Upper lobe of right lung (tissue), 1 donor: ENCODE measurements at places on chromosomes 4 and X. TPM values are rescaled to one million over a fixed set of nuclear protein-coding genes. Genes with fewer than 3 reads are reported as not detected.

Gene SLC26A1
- 0.20 TPM for total RNA-seq

Gene PRDM5
- 17.0 TPM for total RNA-seq

Gene TRIM61
- total RNA-seq = 1.2 TPM

Gene NDNF
- 201 TPM for total RNA-seq

Gene ARHGAP24
- 29.8 TPM for total RNA-seq

Gene ESX1
- total RNA-seq = not detected

Gene SLC39A8
- 470 TPM for total RNA-seq

Gene CXCL11
- total RNA-seq = not detected

Gene MID2
- total RNA-seq = 25.2 TPM

Gene PABPC5
- total RNA-seq = 1.9 TPM

Gene CTBP1
- total RNA-seq = 169 TPM

- DNase-seq = no peak
Measured at GRCh38 chr4:11773798-11774197, 345.1 kb upstream of the HS3ST1 start.

- DNase-seq = no peak
Measured at GRCh38 chr4:138226351-138226750, 15.8 kb downstream of the SLC7A11 start.

DNA sequence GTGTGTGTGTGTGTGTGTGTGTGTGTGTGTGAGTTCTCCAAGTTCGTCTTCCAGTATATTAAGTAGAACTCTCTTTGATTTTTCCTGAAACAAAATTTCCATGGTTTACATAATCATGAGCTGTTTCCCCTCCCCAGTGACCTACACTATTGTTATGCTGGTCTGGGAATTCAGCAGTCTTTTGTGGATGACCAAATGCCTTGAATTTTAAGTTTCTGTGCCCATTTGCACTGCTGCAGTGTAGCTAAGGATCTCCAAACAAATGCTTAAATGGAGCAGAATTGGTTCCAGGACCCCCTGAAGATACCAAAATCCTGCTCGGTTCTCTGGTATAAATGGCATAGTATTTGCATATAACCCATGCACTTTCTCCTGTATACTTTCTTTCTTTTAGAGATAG lies 77.2 kb upstream of the SLC34A2 start:
- DNase-seq = no peak

- DNase-seq = peak; percentile 77
Measured at GRCh38 chr4:141636771-141637460, 533 bp downstream of the IL15 start.

GRCh38 chr4:1221155-1221870 lies 27.6 kb downstream of the CTBP1 start:
- no peak for DNase-seq

- no peak for DNase-seq
Measured at GRCh38 chrX:54352677-54353076, 5.2 kb downstream of the WNK3 start.

- no peak for DNase-seq
Measured at GRCh38 chrX:49627086-49627777, 28.4 kb downstream of the GAGE1 start.

DNA sequence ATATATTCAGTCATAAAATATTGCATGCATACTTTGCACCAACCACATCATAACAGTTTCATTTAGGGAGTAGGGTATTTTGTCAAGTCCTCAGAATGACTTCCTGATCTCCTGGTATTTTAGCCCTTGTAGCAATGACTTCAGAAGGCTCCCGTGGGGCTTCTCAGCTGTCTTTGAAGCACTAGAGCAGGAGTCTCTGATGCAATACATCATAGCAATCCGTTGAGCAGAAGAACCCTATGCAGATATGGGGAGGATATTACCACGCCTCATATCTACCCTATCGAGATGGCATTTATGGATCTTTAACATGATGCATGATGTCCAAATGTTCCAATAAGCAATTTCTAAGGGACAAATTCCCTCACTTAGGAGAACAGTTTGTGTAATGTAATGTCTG lies 373.7 kb upstream of the FTHL17 start:
- DNase-seq = no peak

DNA sequence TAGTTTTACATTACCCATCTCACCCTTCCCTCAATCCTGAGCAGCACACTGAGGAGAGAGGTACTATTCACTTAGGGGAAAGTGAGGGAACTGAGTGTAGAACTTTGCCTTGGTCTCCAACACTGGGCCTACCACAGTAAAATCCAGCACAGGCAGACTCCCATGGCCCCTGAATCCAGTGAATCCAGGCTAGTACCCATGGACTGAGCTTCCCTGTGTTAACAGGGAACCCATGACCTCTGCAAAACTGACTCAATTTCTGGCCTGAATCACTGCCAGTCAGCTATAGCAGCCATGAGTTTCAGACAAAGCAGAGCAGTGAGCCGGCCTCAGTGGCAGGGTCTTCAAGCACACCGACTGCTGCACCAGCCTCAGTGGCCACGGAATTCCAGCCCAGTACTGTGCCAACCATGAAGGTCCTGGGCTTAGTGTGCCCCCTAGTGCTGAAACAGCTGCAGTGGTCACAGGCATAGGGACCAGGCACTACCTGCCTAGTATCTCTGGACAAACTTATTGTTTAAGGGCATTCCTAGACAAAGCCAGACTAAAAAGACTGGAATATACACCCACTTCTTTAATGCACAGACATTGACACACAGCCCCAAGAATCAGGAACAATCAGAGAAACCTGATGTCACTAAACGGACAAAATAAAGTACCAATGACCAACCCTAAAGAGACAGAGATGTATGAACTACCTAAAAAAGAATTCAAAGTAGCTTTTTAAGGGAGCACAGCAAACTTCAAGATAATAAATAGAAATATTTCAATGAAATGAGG lies 127.4 kb upstream of the RPL34 start:
- no peak for DNase-seq

DNA sequence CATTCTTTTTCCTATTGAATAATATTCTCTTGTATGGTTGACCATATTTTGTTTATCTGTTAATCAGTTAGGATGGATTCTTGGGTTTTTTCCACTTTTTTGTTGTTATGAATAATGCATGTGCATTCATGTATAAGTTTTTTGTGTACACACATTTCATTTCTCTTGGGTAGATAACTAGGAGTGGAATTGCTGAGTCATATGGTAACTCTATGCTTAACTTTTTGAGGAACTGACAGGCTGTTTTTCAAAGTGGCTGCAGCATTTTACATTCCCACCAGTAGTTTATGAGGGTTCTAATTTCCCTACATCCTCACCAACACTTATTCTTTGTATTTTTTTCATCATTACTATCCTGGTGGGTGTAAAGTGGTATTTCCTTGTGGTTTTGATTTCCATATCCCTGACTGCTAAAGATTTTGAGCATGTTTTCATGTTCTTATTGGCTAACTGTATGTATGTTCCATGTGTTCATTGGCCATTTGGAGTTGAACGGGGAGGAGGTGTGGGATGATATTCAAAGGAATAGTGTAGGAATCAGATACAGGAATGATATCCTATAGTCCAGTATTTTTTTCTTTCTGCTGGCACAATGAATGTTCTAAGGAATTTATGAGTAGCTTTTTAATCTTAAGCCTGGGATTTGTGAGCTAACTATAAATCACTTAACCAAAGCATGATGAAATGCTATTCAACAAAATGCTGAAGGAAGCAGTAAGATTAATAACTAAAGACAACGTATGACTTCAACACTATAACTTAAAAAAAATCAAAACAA lies 114.3 kb downstream of the AMELX start:
- DNase-seq = no peak

DNA sequence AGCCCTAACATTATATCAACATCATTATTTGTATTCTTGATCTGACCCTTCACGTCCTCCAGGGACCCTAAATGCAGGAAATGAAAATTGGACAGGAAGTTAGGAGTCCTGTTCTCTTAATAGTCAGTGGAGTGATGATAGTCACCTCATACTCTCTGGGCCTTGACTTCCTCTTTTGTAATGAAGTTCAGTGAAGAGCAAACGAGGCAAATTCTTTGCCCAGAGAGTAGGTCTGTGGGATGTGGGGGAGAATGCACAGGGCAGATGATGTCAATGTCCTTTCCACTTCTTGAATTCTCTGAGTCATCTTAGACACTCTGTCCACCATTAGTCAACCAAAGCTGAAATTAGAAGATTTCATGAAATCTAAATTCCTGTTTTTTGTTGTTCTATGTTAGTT lies 17.1 kb upstream of the GPRIN3 start:
- DNase-seq = no peak

DNA sequence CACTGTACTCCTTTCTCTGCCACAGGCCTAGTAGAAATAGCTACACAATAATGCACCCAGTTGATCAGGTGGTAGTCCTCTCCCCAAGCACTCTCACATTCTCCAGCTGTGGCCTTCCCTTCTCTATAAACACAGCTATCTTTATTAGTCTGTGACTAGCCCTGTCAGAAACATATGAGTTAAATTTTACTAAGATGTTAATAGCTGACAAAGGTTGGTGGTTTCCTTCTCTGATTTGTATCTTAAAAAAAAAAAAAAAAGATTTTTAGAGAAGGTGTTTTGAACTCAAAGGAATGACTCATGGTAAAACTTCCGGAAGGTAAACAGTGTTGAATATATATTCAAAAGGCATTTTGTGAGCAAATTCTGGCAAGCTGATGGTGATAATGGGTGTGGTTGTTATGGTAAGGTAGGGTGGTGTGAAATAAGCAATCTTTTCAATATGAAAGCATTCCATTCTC lies 327.4 kb downstream of the PPP3CA start:
- no peak for DNase-seq

DNA sequence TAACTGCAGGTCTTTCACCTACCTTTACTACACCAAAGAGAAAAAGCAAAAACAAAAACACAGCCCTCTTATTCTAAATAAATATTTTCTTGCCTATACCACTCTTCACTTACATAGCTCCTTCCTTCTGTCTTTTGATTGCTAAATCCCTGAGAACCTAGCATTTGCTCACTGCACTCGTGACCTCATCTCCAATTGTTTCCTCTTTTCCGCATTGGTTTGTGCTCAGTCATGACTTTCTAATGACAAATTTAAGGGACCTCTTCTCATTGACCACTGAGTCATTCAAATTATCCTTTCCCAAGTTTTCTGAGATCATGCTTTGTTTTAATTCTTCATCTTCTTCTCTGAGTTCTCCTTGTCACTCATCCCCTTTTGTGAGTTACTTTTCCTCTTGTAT lies 1697.1 kb downstream of the STIM2 start:
- DNase-seq = no peak

DNA sequence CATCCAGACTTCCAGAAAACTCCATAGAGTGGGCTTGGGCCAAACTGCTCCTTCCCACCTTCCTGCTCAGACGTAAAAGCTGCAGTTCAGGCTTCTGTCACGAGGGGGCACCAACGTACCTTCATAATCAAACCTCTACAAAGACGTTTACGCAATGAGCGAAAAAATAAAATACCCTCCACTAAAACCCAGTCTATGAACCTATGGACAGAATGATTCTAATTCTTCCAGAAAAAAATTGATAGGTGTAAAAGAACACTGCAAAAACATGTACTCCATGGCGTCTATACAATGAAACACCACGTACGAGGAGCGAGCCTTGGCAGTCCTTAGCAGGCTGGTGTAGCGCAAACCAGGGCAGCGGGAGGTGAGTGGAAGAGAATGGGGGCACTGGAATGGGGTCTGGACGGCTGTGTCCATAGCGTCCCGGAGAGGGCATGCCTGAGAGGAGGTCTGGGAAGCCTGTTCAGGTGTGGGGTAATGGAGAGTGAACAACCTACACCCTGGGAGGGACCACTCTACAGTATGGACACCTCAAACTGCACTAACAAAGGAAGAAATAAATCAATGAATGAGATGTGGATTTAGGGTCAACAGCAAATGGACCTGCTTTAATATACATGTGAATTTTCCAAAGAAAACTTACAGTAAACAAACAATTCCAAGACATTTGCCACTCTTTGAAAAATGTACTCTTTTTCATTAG lies 14.4 kb upstream of the RAB40A start:
- DNase-seq = peak; percentile 71

DNA sequence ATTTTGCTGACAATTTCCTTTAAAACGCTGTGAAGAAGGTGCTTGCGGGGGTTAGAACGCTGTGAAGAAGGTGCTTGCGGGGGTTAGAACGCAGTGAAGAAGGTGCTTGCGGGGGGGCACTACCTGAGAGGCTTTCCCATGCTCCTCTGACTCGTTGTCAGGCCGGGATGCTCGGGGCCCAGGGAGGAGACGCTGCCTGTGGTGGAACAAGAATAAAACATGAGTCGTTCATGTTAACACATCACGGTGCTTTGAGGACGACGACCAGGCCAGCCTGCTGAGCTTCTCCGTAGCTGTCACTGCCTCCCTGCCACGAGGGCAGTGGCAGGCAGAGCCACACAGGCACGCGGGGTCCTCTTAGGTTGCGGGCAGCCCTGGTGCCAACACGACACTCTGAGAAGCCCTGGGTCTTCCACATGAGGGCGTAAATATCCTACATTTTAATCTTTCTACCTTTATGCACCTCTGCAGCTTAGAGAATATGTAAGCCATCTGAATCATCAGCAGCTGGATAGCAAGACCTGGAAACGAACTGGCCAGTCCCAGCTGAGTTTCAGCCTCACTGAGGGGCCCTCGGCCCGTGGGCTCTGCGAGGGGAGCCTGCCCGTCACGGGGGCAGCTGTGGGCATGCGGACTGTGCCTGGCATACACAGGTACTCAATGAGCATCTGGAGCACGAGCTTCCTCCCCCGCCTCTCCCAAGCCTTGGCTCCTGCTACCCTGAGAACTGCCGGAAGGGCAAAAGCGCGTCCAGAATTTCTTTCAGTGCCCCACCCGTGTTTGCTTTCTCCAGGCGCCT lies 47.0 kb downstream of the FGFRL1 start:
- DNase-seq = peak; percentile 57

- no peak for DNase-seq
Measured at GRCh38 chr4:36282503-36283030, 1.2 kb downstream of the DTHD1 start.

- DNase-seq = no peak
Measured at GRCh38 chrX:108359806-108360602, 78.2 kb downstream of the COL4A6 start.

- DNase-seq = no peak
Measured at GRCh38 chr4:170274616-170275015, 184.9 kb upstream of the AADAT start.

GRCh38 chr4:78544678-78545077 lies 6.9 kb upstream of the ANXA3 start:
- no peak for DNase-seq

- DNase-seq = no peak
Measured at GRCh38 chr4:176779421-176779820, 13.3 kb downstream of the VEGFC start.

DNA sequence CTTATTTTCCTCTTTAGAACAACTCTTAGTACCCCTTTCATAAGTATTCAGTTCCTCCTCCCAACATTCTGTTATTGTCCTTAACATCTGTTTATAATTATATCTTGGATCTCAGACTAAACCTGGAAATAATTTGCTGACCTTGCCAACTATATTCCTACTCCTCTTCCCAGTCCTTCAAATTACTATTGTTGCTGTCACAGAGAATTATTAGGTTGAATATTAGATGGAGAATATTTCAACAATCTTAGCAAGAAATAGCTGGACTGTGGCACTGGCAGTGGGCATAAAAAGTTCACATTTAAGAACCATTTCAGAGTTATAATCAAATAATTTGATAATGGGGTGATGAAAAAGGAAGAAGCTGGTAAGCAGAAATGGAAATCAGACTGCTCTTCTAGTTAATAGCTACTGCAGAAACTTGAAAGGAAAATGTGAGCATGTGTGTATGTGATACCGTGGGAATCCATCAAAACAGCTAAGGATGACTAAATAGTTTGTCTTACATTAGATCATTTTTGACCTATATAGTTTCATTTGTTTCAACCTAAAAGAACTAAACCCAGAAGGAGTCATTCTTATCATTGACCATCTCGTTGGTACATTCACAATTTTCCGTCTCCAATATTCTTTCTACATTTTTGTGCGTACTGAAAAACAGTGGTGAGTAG lies 43.3 kb upstream of the PRDM8 start:
- no peak for DNase-seq
